ENCODE measurements at places on chromosomes 4 and X.

- no peak for DNase-seq
Measured at GRCh38 chrX:39426101-39426500, 624.8 kb downstream of the MID1IP1 start.

GRCh38 chr4:123345137-123345934 lies 51.3 kb upstream of the SPRY1 start:
- DNase-seq = no peak

DNA sequence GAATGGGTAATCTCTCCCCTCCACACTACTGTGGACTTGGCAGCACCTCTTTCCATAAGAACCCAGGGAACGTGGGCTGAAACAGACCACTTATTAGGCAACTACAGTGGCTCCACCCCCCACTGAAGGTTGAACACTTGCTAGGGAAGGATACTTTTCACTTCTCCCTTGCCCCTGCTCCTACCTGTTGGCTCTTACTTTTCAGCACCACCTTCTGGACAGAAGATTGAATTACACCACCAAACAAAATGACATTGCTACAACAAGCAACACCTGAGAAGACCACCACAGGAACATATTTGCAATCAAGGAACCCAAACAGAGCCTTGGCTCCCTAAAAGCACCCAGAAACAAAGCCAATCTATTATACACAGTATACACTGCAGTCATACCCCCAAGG lies 132.1 kb upstream of the CXCL13 start:
- no peak for DNase-seq

DNA sequence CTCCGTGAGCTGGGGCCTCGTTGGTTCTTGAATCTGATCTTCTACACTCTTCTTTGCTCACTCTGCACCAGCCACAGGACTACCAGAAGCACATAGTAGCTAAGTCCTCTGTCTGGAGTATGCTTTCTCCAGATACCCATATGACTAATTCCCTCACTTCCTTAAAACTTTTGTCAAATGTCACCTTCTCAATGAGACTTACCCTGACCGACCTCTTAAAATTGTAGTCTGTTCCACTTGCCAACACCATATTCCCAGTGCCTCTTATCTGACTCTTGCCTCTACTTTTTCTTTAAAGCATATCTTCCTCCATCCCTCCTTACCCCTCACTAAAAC lies 10.0 kb downstream of the PARM1 start:
- no peak for DNase-seq

GRCh38 chr4:83320548-83320947 lies 14.1 kb downstream of the HPSE start:
- DNase-seq = peak; percentile 45

GRCh38 chrX:103733017-103733416 lies 22.3 kb downstream of the TMEM31 start:
- DNase-seq = no peak

DNA sequence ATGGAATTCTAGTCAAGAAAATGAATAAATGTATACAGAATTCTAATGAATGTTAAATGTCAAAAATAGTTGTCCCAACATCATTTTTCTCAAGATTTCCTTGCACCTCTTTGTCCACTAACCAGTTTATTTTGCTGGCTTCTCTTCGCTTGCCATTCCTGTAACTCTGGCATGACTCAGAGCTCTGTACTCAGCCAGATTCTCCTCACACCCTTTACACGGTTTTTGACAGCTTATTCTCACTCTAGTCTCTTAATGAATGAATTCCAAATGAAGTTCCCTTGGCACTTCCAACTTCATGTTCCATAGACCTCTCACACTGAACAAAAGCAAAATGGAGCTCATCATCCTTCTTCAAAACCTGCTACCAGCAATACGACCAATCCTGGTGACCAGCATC lies 419.3 kb upstream of the SLIT2 start:
- no peak for DNase-seq

- no peak for DNase-seq
Measured at GRCh38 chrX:95721011-95721410, 963.6 kb upstream of the DIAPH2 start.

DNA sequence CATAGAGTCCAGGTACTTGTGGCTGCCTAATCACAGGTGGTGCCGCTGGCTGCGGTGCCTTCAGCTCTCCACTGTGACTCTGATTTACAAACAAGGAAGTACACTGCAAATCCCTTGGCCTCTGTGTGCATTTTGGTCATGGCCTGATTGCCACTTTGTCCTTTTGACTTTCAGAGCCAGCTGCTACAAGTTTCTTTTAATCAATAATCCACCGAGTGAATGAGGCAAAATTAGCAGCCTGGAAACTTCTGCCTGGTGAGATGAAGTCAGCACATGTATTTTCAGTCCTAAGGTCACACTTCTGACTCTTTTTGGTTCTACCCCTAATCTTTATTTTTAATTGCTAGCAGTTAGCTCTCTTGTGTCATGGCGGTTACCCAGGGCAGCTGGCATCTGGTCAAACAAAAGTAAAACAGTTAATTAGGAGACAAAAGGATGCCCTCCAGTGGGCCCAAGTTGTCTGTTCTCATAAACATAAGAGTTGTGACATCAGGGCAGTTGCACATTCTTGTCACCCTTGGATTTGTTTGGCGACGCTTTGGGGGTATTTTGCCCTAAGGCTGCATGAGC lies 62.3 kb upstream of the LNX1 start:
- DNase-seq = no peak

Measured in heart right ventricle (tissue), 16 donors.